Activated T-cell treated with anti-CD3 and anti-CD28 coated beads, Interleukin-2, amount 50 U/mL, for 24 hours (primary cell): ENCODE measurements at places on chromosomes 1 and 21.

DNA sequence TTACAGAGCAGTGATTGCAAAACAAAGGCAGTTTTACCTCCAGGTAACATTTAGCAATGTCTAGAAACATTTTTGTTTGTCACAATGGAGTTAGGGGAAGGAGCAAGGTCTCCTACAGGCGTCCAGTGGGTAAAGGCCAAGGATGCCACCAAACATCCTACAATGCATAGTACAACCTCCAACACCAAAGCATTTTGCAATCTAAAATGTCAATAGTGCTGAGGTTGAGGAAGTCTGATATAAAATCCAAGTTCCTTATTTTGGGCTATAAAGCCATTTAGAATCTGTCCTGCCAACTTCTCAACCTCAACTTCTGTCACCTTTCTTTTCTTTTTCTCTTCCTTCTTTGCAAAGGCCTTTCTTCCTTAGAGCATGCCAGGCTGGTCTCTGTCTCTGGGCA lies 111.2 kb downstream of the FASLG start:
- DNase-seq: no peak

GRCh38 chr1:70706381-70707037 lies 295.4 kb downstream of the CTH start:
- DNase-seq: no peak

DNA sequence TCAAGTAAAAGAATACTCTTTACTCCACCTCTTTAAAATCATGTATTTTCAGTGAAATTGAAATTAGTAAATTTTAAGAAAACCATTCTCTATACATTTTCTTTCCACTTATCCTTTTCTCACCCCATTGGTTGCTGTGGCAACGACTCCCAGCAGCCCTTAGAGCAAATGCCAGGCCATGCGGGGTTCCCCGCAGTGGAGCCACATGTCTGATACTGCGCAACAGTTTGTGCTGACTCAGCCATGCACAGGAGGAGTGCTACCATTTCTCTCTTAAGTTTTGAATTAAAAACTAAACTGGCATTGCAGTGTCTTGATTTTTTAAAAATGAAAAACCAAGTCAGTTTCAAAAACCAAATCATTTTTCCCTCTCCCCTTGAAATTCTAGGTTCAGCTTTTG lies 214.1 kb upstream of the L1TD1 start:
- no peak for DNase-seq

DNA sequence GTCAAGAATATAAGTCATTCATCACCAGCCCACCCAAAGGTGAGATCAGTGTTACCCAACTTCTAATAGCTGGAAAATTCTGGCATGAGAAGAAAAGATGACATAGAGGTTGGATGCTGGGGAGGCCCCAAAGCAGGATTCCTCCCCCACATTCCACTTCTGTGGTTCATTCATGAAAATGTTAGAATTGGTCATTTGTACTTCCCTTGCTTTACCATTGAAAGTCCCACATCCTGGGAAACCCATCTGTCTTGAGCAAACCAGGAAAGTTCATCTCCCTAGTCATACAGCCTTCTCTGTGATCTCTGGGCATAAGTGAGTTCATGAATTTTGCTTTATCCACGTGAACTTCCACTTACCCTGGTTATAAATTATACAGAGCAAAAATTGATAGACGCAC lies 66.8 kb downstream of the SERINC2 start:
- DNase-seq: no peak

DNA sequence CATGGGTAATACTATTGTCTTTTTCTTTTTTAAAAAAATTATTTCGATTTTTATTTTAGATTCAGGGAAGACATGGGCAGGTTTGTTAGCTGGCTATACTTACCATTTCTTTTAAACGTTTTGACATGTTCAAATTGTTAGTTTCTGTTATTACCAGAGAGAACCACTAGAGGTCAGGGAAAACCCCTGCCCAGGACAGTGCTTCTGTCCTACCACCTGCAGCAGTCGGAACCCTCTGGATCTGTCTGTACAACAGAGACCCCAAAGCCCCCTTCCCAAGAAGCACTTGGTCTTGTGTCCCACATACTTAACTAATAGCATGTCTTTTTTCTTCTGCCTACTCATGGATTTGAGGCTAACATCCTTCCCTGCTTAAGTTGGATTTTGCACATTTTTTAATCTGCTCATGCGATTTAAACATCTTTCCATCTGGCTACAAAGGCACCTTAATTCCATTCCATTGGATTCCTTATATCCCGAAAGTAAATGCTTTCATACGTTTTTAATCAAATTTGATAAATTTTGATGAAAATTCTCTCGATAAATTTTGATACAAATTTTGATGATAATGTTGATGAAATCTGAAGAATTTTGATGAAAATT lies 10.0 kb upstream of the C1orf115 start:
- no peak for DNase-seq

DNA sequence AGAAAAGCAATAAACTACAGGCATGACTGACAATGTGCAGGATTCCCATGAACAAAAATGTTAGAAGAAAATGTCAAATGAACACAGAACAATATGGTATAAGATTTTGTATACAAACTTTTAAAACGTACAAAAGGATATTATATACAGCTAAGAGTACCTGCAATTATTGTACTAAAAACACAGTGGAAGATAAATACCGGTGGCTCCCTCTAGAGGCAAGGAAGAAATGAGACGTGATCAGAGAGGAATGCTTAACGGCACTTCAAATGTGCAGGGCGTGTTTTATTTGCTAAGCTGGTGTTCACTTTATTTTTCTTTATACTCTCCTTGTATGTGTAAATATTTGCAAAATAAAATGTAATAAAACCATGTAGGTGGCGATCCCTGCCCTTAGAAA lies 191.8 kb upstream of the SAMSN1 start:
- no peak for DNase-seq

- no peak for DNase-seq
Observed at GRCh38 chr1:110896090-110896489, 23.1 kb downstream of the CD53 start.
